Stimulated activated CD4-positive, alpha-beta T cell treated with anti-CD3 and anti-CD28 coated beads, Interleukin-1b, Interleukin-23, amount 100 ng/mL, for 1 hour (primary cell): ENCODE measurements at places on chromosomes 2 and 18.

DNA sequence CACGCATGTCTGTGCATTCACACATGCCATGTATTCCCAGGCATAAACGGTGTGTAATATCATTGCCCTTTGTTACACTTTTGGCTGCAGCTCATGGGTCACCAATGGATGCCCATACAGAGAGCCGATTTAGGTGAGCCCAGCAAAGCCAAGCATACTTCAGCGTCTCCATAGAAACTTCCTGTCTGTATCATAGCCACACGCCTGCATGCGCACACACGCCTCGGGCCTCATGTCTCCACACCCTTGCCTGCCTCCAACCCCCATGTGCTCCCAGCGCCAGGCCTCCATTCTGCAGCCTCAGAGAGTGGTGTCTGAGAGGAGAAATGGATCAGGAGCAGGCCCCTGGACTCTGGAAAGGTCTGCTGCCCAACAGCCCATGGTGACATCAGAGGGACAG is 33.5 kb upstream of the SELENOI start:
- DNase-seq, result no peak

DNA sequence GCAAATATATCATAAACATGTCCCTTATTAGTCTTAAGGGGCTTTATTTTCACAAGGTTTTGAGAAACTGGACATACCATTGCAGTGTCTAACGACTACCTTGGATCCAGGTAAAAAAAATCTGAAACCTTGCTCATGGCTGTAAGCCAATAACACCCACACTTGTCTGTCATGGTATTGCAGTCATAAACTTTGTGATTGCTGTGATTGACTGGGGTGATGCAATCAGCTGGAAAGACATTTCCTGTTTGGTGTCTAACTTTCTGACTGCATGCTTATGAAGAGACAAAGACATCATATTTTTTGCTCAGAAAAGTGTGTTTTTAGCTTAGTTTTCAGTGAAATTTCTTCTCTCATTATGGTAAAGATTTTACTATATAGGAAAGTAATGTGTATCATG is 635.0 kb downstream of the TSN start:
- DNase-seq, result no peak

DNA sequence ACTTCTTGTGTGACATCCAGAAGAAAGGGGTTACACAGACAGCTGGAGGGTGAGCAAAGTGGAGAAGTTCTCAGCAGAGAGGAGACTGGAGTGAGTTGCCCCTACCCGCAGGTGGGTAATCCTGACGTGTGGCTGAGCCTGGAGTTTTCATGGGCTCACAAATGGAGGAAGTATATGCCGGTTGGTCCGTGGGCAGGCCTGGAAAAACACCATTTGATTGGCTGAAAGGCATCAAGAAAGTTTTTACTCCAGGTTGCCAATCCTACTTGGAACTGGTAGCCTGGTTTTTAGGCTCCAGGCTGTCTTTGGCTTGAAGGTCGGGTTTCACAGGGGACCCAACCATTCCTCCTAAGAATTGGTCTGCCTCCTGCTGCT is 1177.4 kb upstream of the LRRTM1 start:
- no peak for DNase-seq

DNA sequence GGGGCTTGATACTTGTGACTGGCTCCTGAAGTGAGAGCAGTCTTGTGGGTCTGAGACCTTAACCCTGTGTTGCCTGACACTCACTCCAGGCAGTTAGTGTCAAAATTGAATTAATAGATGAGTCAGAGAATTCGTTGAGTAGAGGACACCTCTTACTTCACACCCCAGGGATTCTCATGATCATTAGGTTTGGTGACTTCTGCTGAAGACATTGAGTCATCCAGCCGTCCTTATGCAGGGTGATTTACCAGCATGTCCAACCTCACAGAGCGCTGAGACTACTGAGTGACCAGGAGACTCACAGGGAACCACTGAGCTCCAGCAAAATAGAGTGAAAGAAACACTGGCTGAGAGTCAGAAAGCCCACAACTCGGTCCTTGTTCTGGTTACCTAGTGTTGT is 36.0 kb upstream of the EVA1A start:
- DNase-seq, result no peak

GRCh38 chr2:157349949-157350515 is 24.4 kb upstream of the ERMN start:
- no peak for DNase-seq

GRCh38 chr2:25426326-25426725 is 84.6 kb upstream of the DNMT3A start:
- no peak for DNase-seq

DNA sequence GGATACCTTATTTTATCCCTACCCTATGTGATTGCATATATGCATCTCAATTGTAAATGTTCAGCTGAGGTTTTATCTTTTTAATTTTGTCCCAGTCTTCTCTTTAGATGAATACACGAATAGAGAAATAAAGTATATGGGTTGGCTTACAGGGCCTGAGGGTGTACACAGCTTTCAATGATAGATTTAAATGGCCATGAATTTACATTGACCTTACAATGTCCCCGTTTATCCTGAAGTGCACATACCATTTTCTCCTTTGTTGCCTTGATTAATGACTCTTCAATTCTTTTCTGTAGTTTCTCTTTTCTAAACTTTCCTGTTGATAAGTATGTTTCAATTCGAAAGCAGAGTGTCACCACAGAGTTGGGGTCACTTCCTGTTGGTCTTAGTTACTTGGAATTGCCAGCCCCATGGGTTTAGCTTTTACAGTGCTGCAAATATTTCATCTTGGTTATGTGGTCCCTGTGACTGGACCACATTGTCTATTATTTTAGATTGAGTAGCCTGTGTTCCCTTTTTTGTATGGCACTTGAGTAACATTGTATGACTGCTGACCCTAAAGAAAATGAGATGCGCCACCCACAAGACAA is 1616.3 kb upstream of the ACVR2A start:
- DNase-seq, result no peak

- no peak for DNase-seq
Measured at GRCh38 chr2:8412586-8412985, 269.3 kb upstream of the ID2 start.

DNA sequence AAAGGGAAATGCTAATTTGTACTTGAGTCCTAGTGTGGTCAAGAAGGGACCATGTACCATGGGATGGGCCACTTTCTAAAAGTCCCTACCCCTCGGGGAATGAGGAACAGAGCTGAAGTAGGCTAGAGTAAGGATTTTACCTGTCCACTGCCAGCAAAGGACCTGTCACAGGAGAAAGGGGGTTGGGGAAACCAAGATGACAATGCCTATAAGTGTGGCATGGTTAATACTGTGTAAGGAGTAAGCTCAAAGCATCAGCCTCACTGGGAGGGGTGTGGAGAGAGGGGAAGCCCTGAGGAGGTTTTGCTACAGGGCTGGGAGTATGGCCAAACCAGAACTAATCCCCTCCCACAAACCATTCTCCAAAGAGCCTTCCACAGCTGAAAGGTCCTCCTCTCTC is 15.8 kb downstream of the GKN2 start:
- DNase-seq, result no peak

DNA sequence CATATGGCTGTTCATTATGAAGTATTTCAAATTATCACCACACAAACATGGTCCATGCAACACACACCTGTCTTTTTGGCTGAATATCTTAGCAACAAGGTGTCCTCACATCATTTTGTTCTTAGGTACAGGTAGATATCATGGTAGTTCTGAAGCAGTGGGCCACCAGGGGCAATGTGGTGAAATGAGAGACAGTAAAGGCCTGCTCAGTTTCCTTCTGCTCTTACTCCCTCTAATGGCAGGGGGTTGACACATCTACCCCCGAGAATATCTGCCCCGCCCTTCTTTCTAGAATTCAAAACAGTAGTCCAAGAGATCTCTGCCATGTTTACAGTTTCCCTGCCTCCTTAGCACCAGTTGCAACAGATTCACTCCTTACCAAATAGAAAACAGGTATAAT is 147.0 kb upstream of the KLHL14 start:
- no peak for DNase-seq

DNA sequence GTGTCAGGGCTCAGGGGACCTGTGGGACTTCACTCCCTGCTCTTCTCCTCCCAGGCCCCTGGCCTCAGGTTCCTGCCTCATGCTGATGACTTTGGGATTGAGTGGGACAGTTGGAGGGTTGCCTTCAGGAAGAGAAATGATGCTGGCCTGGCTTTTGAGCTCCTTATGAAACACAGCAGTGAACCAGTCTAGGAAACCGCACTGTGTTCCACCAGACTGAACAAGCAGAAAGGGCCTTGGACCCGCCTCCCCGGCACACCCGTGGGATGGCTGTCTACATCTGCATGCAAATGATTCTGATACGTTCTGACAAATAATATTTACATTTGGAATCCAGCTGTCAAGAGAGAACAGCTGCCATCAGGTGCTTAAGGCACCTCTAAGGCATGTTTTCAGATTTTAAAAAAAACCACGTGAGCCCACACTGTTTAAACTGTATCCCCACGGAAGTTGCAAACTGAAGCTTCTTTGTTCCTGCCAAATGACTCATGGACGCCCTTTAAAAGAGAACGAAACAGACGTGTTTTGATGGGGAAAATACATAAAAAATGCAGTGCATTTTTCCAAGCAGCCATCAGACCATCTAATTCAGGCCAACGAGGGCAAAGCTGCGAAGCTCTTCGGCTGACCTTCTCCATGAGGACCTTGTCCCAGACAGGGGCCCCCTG is 27.6 kb upstream of the ASAP2 start:
- no peak for DNase-seq

DNA sequence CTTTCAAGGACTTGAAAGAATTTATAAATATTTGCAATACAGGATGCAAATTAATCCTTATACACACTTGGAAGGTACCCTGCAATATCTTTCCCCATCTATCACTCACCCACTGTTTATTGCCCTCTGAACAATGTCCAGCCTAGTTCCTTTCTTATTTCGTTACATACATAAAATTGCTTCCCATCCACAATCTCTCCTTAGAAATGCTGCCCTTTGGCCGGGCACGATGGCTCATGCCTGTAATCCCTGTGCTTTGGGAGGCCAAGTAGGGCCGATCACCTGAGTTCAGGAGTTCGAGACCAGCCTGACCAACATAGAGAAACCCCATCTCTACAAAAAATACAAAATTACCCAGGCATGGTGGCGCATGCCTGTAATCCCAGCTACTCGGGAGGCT is 41.2 kb upstream of the ATP8B1 start:
- no peak for DNase-seq

GRCh38 chr2:96538487-96539214 is 2.1 kb downstream of the ARID5A start:
- peak; percentile 76 for DNase-seq

DNA sequence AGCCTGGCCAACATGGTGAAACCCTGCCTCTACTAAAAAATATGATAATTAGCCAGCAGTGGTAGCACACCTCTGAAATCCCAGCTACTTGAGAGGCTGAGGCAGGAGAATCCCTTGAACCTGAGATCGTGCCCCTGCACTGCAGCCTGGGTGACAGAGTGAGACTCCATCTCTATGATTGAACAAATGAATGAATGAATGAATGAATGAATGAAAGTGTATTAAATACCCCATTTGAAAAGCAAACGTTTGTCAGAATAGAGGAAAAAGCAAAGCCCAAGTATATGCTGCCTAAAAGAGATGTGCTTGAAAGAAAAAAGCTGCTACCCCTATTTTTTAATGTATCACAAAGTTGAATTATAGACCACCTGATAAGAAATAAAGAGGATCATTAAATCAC is 89.1 kb upstream of the TTC27 start:
- no peak for DNase-seq

DNA sequence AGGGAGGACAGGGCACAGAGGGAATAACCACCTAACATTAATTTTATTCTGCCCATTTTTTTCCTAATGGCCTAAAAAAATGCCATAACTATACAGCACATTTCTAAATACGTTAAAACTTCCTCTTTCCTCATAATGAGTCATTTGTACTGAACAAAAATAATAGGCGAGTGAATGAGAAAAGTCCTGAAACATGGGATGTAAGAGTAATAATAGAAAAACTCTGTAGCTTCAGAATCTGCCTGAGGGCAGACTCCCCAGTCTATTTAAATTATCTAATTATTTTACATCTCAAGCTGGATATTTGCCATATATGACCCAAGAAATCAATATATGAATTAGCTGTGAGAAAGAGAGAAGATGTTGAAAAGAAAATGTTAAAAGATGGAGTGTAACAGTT is 285.1 kb downstream of the TMX3 start:
- DNase-seq, result no peak

- DNase-seq, result no peak
Measured at GRCh38 chr18:52312346-52312745, 27.7 kb upstream of the DCC start.

GRCh38 chr2:191303140-191304005 is 58.2 kb downstream of the MYO1B start:
- no peak for DNase-seq

- no peak for DNase-seq
Measured at GRCh38 chr2:11701206-11701605, 31.2 kb upstream of the NTSR2 start.

- DNase-seq, result no peak
Measured at GRCh38 chr2:16035747-16036745, 95.7 kb downstream of the MYCN start.

- DNase-seq, result no peak
Measured at GRCh38 chr2:239610457-239611221, 209.8 kb upstream of the HDAC4 start.

DNA sequence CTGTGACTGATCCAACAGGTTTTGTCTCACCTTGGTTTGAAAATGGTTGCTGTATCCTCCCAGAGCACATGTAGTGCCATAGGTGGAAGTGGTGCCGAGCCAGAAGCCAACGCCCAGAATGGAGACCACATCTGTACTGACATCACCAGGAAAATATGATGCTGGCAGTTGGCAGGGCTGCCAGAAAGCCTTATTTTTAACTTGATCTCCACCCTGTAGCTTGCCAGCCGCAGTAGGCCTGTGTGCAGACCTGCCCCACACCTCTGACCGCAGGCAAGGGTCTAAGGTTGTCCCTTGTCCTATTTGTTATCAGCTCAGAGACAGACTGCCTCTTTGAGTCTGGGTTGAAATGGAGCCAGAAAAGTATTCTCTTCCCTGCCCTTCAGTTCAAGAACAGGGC is 123.5 kb upstream of the EML6 start:
- DNase-seq, result no peak
